ENCODE measurements at places on chromosomes 1 and 21.

DNA sequence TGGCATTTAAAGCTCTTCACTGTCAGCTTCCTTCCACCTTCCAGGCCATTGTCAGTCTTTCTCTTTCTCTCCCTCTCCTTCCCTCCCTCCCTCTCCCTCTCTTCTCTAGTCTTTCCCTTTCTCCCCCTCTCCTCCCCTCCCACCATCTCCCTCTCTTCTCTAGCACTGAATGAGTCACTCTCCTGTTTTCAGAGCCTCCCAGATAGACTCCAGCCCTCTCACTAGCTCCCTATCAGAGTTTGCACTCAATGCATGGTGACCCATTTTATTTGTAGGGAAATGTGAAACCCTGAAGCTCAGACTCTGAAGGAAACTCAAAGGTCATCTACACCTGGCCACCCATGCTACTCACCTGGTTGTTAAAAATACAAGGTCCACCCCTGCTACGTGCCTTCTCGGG is 4.4 kb upstream of the MATN1 start:
- peak; percentile 59 for DNase-seq

GRCh38 chr21:34228792-34229191 is 135.0 kb upstream of the KCNE2 start:
- no peak for DNase-seq

DNA sequence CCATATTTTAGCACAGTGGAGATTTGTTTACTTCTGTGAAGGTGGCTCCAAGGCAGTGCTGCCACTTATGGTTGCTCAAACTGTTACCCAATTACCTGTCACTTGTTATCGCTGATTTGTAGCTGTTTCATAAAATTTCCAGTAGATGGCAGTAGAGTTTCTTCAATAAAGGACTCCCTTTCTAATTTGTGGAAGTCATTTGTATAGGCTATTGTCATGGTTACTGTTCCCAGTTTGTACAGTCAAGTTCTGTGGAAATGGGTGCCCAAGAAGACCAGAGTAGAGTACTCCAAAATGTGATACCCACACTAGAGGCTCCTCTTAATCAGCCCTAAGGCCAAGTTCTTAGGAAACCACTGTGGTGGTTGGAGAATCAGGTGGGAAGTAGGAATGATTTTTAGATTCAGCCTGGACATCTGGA is 186.1 kb downstream of the CLEC20A start:
- DNase-seq: peak; percentile 79

DNA sequence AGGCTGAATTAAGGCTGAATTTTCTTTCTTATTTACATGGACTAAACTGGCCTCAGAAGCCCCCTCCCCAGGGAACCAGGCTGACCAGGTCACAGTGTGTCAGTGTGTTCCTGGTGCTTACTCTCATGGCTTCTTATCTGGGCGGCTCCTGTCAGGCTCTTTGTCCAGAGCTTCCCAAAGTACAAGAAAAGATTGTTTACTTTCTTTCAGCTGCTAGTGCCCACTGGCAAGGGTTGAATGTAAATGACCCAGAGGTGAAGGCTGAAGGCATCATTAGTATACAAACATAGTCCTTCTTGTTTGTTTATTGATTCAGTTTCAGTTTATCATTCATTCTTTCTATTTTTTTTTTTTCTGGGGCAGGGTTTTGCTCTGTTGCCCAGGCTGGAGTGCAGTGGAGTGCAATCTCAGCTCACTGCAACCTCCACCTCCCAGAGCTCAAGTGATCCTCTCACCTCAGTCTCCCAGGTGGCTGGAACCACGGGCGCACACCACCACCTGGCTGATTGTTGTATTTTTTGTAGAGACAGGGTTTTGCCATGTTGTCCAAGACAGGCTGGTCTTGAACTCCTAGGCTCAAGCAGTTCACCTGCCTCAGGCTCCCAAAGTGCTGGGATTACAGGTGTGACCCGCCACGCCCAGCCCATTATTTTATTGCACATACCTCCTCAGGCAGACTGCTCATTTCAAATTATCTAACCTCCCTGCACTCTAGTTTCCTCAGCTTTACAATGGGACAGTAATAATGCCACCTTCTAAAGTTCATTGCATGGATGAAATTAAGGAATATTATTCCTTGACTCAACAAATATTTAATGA is 9.8 kb upstream of the KDM4A start:
- no peak for DNase-seq

DNA sequence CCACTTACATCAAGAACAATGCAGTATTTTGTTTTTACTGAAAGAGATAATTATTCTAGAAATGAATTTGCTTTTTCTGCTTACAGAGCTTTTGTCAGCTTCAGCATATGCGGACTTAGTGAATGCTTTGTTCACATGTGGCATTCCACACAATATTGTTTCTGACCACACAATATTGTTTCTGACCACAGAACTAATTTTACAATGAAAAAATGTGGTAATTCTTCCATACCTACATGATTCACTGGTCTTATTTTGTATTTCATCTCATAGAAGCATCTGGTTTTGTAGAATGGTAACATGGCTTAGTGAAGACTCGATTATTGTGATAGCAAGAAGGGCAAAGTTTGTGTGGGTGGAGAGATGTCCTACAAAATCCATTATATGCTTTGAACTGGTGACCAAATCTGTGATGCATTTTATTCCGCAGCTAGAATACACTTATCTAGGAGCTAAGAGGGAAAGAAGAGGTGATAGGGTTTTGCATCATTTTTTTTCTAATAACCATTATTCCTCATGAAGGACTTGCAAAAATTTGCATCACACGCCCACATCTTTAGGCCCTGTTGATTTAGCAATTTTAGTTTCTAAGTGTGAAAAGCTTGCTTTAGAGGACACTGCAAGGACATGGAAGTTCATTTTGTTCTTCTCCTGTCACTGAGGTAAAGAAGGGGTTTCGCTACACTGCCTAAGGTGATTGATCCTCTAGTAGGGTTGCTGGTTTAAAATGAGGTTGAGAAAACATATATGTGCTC is 75.3 kb downstream of the HLX start:
- DNase-seq: peak; percentile 35

DNA sequence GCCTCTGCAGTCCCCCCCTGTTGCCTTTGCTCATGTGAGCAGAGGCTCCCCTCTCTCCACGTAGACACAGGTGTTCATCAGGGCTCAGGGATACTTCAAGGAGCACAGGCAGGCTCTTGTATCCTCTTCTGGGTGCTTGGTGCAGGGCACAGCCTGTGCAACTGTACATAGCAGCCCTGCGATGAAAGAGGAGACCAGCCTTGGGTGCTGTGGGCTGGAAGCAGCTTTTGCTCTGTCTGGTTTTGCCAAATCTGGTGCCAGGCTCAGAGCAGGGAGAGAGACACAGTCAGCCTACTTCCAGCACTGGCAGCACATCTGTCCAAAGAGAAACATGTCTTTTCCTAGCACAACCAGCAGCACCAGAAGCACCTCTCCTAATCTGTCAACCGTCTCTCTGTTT is 132.1 kb downstream of the ETS2 start:
- DNase-seq: no peak

DNA sequence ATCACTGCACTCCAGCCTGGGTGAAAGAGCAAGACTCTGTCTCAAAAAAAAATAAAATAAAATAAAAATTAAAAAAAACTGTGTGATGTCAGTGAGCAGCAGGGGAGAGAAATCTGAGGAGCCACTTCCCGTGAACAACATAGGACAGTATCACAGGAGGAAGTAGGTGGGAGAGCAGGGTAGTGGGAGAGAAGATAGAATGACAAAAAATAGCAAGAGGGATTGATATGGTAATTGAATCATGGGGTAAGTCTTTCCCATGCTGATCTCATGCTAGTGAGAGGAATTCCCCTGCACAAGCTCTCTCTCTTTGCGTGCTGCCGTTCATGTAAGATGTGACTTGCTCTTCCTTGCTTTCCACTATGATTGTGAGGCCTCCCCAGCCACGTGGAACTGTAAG is 81.6 kb upstream of the PBX1 start:
- DNase-seq: no peak

- no peak for DNase-seq
These were observed 1.4 kb downstream of the CDA start for GRCh38 chr1:20590306-20590777.

DNA sequence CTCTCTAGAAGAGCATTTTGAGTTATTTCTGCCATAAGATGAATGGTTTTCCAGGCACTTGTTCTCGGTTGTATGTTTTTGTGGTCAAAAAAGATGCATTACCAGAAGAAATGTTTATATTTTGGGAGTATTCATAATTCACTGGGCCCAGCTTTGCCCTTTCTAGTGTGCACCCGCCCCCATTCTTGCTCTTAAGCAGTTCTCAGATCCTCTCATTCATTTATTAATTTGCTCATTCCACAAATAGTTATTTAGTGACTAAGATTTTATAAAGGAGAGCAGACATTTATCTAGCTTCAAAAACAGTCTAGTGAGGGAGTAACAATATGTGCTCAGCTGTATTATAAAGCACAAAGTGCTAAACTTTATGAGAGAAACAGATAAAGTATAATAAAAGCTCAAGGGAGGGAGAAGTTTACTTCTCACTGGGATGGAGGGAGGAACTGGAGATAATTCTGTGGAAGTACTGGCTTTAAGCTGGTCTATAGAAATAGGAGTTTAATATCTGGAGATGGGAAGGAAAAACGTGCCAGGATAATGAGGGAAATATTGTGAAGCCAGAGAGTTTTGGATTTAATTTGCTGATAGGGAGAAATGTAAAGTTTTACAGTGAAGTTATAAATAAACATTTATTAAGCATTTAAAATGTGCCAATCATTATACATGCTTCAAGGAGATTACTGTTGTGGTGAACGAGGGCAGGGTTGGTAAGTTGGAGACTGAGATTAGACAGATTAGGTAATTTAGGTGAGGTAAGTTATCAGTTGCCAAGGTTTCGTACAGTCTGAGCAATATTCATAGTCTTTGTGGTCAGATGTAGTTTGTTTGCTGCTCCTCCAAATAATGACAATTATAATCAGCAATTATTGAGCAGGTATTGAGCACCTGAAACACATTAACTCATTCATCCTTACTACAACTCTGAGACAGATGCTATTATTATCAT is 9.1 kb upstream of the MACF1 start:
- DNase-seq: peak; percentile 59

DNA sequence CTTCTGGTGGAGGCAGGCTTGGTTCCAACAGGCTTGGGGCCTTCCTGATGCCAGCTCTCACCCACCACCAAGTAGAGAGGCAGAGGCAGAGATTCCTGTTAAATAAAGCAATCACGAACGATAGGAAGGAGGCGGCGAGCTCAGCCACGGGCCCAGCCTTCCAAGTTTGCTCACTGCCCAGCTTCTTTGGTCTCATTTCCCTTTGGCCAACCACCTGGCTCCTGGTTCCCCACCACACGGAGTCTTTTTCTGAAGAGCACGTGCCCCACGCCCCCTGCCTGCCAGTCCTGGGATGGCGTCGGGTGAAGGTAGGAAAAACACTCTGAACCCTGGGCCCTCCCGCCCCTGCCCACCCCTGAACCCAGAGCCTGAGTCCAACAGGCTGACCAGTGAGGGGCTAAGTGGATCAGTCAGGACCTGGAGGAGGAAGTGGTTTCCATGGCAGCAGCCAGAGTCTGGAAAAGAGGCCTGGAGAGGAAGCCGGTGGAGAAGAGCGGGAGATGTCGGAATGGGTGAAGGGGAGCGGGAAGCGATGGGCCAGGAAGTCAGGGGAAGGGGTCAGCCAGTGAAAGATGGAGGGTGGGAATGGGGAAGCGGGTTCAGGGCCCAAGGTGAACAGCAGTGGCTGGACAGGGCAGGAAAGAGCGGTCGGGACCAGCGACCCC is 158.2 kb upstream of the KLHDC7A start:
- DNase-seq: no peak

GRCh38 chr1:186807163-186807562 is 21.6 kb upstream of the PLA2G4A start:
- no peak for DNase-seq

GRCh38 chr1:224177356-224177999 is 5.6 kb upstream of the DEGS1 start:
- no peak for DNase-seq

- no peak for DNase-seq
These were observed 257.0 kb downstream of the HHIPL2 start for GRCh38 chr1:222290866-222291265.

DNA sequence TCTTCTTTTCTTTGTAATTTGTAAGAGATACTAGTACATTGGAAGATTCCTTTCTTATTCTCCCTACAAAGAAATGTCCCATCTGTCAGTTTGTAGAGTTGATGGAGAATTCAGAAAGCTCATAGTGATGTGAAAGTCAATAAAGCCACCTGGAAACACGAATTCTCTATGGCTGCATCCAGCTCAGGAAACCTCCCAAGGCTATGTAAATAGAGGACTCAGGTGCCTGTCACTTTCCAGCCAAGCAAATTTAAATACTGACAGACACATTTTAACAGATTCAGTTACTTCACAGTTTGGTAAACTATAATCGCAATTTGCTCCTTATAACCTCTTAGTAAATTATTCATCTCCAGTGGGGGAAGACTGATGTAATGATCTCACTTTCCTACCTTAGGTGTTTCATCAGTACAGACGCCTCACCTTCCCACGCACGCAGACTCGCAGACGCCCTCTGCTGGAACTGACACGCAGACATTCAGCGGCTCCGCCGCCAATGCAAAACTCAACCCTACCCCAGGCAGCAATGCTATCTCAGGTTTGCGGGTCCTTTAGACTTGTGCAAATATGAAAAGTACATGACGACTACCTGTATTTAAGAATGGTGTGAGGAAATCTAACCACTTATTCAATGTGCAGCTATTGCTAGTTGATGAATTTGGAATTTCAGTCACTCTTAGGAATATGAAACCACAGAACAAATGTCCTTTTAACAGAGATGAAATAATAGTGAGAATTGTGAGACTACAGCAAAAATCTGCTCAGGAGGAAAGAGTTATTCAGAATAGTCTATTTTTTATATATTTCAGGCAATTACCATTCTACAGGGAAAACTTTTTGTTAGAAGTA is 60.6 kb downstream of the PTPRC start:
- peak; percentile 35 for DNase-seq

GRCh38 chr1:200154069-200154767 is 126.7 kb downstream of the NR5A2 start:
- DNase-seq: no peak

- DNase-seq: no peak
These were observed 461.9 kb upstream of the RGS18 start for GRCh38 chr1:191696354-191696753.

- DNase-seq: no peak
These were observed 6.7 kb downstream of the HSF2BP start for GRCh38 chr21:43652616-43653015.

DNA sequence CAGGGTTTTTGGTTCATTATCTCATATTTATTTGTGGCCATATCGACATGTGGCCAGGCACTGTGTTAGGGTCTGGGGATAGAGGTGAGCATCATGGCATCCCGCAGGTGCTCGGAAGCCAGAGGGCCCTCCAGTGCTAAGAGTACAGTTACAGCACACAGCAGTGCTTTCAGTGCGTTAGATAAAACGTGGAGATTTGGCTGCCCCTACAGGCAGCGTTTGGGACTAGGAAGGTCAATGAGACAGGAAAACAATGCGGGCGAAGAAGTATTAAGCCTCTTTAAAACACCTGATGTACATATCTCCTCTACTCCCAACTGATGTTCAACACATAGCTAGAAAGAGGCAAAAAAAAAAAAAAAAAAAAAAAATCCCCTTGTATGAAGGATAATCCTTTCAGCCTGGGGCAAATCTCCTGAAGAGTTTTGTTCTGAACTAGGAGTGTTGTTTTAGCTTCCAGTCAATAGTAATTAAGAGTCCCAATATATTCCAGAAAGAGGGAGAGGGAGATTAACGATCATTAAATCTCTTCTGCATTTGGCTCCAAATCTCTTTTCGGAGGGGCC is 80.1 kb downstream of the CAPZB start:
- DNase-seq: no peak
